Body of pancreas (tissue), 4 donors: ENCODE measurements at places on chromosomes 16 and 17. TPM values are rescaled to one million over a fixed set of nuclear protein-coding genes. Genes with fewer than 3 reads are reported as not detected.

DNA sequence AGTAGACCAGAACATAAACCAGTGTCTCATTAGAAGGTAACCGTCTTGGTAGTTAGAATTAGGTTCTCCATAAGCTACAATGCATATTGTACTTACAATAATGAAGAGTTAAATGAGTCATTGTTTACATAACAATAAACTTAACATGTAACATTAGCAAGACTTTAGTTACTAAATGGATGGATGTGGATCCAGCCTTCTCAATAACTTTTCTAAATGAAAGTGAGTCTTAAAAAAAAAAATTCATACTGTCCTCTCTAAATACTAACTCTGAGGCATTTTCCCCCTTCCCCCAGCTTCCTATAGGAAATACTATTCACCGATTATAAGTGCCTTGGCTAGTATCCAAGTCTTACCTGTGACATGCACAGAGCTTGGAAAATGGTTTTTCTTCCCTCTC lies 155.3 kb downstream of the CYB561 start:
- no peak for DNase-seq

DNA sequence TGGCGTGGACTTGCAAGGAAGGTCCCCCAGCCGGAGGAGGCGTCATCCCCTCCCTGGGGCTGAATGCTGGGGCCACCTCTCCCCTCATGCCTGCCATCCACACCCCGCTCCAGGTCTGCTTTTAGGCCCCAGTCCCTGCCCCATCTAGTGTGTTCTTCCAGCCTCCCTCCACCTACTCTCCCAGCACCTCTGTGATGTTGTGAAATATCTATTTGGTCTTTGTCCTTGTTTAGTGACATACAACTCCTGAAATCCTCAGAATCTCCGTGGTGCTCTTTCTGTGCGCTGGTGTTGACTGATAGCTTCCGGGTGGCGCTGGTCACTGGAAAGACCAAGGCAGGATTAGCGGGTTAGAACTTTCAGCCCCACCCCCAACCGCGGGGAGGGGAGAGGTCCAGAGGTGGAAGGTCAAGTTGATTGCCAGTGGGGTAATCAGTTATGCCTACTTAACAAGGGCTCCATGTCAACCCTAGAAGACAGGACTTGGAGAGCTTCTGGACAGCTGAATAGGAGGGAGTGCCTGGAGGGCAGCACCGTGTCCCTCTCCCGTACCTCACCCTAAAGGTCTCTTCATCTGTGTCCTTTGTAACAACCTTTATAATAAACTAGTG lies 10.1 kb downstream of the TBC1D24 start:
- DNase-seq = no peak

DNA sequence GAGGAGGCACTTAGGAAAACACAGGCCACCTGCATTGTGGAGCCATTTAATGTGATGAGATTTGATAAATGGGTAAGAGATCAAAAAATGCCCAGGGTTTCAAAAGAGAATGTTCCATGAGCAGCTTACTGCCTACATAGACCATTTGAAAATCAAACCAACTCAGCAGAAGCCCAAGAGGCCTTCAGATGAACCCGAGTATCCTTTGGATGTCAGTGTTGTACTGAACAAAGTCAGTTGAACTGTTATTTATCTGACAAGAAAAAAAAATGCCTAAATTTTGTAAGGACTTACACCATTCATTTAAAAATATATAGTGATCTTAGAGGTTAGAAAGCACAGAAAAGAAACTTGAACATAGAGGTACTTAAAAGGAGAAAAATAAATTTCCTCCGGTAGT lies 381.7 kb downstream of the ZFHX3 start:
- DNase-seq = no peak

DNA sequence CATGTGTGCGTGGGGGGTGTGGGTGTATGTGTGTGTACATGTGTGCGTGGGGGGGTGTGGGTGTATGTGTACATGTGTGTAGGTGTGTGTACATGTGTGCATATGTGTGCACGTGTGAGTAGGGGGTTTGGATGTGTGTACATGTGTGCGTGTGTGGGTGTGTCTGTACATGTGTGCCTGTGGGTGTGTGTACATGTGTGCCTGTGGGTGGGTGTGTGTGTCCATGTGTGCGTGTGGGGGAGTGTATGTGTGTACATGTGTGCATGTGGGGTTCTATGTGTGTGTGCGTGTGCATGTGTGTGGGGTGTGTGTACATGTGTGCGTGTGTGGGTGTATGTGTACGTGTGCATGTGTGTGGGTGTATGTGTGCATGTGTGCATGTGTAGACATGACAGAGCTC lies 129.1 kb downstream of the C16orf95 start:
- no peak for DNase-seq

Gene EVI2A
- 3.1 TPM for total RNA-seq
